ENCODE measurements at places on chromosomes 11 and 22.
A peak's percentile ranks its signal among the peaks of the same experiment; 100 is the strongest.

GRCh38 chr11:64742889-64743590, 902 bp downstream of the RASGRP2 start:
- no peak for DNase-seq

DNA sequence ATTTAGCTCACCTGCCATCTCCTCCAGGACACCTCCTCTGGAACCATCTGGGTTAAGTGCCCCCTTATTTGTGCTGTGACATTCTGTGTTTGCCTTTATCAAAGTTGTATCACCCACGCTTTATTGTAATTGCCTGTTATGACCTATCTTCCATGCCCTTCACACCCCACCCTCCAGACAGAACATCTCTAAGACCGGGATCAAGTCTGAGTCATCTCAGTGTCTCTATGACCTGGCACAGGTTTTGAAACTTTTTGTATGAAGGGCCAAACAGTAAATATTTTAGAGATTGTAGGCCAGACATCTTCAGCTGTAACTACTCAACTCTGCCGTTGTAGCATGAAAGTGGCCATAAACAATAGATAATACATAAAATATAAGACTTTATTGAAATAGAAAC, 161.8 kb downstream of the SPON1 start:
- no peak for DNase-seq

DNA sequence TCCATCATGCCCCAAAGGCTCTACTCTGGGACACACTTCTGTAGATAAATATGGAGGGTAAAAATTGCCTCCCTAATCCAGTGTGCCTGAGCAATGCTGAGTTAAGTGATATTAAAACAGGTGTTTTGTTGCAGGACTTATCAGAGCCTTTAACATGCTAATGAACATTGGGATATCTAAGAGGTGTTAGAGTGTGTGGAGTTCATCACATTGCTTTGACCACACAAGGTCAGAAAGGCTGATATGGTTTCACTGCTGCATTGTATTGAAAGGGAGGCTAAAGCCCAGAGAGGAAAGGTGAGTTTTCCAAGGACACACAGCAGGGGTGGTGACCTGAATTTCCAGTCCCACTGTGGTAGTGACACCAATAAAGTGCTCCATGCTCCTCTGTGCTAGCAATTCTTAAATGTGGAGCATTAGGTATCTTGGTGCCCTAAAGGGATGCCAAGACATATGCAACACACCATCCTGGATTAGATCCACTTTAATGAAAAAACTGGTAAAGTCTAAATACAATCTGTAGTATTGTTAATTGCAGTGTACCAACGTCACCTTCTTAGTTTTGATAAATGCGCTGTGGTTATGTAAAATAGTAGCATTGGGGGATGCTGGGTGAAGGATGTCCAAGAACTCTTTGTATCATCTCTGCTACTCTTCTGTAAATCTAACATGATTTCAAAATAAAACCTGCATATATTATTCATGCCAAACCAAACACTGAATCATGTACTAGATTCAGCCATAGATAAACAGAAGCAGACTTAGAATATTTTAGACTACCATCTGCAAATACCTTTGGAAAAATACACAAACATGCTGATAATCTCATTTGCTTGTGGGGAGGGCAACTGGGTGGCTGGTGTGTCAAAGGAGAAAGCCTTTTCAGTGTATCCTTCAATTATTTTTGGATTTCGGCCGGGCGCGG, 45.8 kb downstream of the MIAT start:
- DNase-seq: no peak

DNA sequence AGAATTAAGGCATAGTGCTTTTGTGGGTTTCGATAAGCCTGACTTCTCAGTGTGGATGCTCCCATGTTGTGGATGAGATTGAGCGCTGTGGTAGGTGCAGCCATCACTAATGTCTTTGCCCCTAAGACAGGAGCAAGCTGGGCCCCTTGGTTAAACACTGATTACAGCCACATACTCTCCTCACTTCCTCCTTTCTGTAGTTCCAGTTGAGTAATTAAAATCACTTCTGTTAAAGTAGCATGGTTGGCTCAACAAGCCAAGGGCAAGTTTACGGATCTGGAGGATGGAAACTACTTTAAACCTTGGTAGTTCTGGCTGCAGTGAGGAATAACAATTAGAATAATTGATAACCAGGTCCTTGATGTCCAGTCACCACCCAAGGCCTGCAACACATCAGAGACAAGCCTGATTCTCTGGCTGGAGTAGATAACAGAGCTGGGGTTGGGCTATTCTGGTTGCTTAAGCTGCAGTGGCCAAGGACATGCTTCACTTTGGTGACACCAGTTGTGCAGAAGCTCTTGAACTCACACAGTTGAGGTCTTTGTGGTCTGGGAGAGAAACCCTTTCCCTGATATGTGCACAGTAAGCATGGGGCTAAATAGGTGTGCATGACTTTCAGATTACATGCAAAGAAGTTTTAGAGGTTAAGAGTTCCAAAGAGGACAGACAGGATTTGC, 81.3 kb downstream of the KIRREL3 start:
- DNase-seq: no peak

DNA sequence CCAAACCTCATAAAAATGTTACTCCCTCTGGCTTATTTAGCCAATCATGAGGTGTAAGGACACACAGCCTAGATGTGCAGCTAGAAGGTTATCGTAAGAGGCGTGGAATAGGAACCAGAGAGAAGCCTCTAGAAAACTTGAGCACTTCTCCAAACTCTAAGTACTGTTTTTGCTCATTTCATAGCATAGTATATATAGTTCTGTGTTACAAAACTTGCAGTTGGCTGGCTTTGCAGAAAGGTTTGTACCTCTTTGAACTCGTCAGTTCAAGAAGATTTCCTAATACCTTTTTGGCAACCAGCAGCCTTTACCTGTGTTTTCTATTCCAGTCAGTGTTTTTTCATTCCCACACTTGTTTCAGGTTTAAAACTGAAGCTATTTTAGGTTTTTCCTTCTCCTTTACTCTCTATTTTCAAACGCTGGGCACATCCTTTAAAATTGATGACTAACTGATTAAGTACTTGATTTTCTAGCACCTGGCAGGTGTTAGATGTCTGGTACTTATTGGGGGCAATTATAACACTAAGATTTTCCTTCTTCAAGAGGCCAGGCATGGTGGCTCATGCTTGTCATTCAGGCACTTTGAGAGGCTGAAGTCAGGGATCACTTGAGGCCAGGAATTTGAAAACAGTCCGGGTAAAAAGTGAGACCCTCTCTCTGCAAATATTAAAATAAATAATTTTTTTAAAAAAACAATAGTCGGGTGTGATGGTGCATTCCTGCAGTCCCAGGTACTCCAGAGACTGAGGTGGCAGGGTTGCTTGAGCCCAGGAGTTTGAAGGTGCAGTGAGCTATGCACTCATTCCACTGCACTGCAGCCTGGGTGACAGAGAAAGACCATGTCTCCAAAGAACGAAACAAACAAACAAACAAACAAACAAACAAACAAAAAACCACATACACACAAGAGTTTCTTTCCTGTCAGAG, 125.2 kb downstream of the LRRC4C start:
- no peak for DNase-seq

DNA sequence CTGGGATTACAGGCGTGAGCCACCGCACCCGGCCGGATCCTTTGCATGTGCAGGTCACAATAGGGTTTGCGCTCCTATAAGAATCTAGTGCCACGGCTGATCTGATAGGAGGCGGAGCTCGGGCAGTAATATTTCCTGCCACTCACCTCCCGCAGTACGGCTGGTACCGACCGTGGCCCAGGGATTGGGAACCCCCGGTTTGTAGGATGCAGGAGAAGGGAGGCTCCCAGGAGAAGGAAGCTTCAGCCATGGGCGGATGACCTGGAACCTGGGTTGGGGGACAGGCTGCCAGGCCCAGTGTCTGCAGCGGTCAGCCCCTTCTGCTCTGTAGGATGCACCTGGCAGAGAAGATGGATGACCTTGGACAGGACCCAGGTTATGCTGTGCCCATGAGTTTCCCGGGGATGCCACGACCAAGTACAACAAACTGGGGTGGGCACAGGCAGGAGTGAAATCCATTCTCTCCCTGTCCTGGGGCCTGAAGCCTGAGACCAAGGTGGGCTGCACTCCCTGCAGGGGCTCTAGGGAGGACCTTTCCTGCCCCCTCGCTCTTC, 818.9 kb downstream of the BRD1 start:
- DNase-seq: no peak

DNA sequence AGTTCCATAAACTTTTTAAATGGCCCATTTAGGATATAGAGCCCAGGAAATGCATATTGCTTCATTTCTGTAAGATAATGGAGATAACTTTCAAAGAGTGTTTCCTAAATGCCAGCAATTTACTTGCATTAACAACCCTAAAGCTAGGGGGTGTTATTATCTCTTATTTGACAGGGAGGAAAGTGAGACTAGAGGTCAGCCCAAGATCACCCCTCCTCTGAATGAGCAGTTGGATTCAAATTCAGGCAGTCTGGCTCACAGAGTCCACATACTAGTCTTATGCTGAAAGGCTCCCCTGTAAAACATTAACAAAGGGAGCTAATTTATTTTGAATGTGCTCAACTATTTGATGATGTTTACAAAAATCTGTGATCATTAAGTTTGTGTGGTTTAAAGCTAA, 49.9 kb upstream of the TRIM77 start:
- DNase-seq: no peak

GRCh38 chr22:20957102-20957682, 9.9 kb upstream of the AIFM3 start:
- no peak for DNase-seq

GRCh38 chr11:111397034-111397433, 18.0 kb upstream of the POU2AF1 start:
- no peak for DNase-seq

GRCh38 chr22:46794067-46794466, 31.6 kb downstream of the TBC1D22A start:
- DNase-seq: no peak

- no peak for DNase-seq
These were observed 4.3 kb downstream of the LDHC start for GRCh38 chr11:18416459-18416858.

DNA sequence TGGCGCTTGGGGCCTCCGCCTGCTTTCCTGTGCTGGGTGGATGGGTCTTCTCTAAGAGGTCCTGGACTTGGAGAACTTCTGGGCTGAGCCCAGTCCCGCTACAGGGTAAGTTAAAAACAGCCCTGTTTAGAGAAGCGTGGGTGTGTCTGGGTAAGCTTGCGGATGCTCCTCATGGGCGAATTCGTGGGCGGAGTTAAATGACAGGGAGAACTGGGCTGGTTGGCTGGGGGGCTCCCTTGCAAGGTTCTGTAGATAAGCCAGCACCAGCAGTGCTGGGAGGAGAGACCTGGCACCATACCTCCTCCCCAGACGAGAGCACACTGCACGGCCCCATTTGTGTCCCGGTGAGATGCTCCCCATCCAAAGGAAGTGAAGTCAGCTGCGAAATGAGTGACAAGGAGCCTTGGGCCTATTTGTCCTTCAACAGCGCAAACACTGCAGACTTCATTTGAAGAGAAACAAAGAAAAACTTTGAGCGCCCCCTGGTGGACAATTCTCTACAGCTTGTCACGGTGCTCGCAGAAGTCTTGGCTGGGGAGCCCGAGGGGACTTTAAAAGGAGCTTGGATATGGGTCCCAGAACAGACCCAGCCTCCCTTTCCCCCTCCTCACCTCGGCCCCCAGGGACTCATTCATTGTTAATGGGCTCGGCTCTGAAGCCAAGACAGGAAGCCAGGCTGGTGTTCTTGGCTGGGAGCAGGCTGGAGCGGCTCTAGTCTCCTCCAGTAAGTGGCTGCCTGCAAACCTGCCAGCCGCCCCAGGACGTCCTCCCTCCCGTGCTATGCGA, 39.5 kb downstream of the TP53I11 start:
- peak; percentile 56 for DNase-seq

- DNase-seq: no peak
These were observed 3.1 kb upstream of the CLDN5 start for GRCh38 chr22:19527321-19527721.

- peak; percentile 9 for DNase-seq
These were observed 71.9 kb upstream of the GRAMD1B start for GRCh38 chr11:123357990-123358827.

- no peak for DNase-seq
These were observed 128.2 kb downstream of the ZNF280B start for GRCh38 chr22:22380098-22381030.

DNA sequence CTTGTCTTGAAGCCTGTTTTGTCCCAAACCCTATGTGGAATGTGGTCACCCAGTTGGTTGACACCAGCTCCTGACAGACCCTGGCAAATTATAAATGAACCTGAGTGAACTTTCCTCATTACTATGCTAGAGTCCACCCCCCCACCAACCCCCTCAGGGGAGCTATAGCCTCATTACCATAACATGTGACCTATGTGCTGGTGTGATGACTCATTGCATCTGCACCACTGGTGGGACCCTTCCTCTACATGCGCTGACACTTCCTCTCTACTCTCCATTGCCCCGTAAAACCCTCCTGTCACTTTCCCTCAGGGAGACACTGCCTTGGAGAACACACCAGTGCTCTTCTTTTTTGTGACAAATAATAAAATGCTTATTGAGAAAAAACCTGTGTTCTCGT, 105.0 kb upstream of the SESN3 start:
- DNase-seq: no peak

DNA sequence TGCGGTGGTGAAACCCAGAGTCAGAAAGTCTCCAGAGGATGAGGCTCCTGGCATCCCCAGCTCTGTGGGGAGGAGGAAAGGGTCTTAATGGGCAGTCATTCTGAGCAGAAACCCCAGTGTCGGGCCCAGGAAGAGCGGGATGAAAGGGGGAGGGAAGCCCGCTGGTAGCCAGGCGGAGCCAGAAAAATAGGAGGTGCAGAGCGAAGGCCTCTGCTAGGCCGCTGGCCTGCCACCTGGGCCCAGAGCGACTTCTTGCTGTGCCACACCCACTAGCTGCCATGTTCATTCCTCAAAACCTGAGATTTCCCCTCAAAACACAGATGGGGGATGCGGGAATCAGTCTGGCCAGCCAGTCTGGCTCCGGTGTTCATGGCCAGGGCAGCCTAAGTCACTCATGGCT, 650 bp upstream of the POU2AF3 start:
- no peak for DNase-seq

DNA sequence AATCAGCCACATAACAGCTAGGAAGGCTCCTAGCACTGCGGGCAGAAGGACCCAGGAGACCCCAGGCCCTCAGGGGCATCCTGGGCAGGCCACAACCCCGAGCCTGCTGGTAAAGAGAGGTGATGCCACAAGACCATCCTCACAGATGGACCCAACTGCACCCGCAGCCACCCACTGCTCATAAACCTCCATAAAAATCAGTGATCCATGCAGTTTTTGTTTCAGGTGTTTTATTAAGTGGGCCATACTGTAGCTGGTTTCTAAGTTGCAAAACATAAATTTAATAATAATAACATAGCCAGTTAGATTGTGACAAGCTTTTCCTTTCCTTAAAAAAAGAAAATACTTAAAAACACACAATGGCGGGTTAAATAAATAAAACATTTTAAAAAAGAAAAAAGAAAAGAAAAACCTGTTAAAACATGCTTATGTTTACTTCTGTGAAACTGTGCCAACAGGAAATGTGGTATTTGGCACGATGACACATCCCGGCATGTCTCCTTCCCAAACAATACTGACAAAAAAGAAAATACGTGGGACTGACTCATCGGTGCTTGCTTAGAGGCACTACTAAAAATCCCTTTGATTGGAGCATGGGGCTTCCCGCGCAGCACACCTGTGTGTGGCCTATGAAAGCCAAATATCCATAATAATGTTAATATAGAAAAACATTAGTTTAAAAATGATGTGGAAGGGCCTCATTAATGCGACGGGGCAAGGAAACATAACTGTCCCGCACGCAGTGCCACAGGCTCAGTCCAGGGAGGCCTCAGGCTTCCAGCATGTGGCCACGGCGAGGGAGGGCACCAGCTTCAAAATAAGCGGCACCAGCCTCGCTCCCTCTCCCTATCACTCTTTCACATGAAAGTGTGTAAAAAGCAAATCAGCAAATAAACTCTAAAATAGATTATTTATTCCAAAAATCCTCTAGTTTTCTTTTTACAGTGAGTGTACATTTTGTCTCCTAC, 47.5 kb upstream of the SCUBE2 start:
- peak; percentile 38 for DNase-seq
